Stimulated activated CD4-positive, alpha-beta T cell treated with anti-CD3 and anti-CD28 coated beads, Interleukin-4, amount 100 ng/mL, for 24 hours (primary cell): ENCODE measurements at places on chromosomes 5 and 9.

GRCh38 chr5:2995035-2995434 is 243.6 kb upstream of the IRX2 start:
- DNase-seq: no peak

- DNase-seq: peak; percentile 35
Measured at GRCh38 chr9:111621895-111622480, 9.1 kb upstream of the DNAJC25 start.

GRCh38 chr9:4709380-4709779 is 30.0 kb downstream of the CDC37L1 start:
- no peak for DNase-seq

- no peak for DNase-seq
Measured at GRCh38 chr9:87581513-87581912, 83.8 kb downstream of the DAPK1 start.

GRCh38 chr9:112248722-112249121 is 73.6 kb upstream of the SUSD1 start:
- DNase-seq: no peak

- no peak for DNase-seq
Measured at GRCh38 chr9:27059412-27059811, 49.6 kb upstream of the TEK start.

GRCh38 chr9:126084696-126085095 is 241.9 kb upstream of the MVB12B start:
- DNase-seq: no peak

DNA sequence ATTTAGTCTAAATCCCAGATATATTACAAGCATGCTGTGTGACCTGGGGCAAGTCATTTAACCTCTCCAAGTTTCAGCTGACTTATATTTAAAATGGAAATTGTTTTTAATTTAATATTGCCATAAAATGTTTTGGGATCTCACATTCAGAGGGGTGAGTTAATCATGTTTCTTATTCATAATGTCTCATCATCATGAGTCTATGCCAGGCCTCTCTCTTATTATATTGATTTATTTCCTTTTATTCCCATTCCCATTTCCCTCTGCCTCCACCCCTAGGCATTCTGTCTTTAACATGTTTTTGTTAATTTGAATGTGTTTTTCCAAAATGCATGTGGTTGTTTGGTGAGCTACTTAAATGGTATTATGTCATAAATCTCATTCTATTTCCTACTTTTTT is 39.0 kb upstream of the TTC1 start:
- no peak for DNase-seq

GRCh38 chr5:175516933-175517823 is 38.8 kb downstream of the SFXN1 start:
- DNase-seq: peak; percentile 49

DNA sequence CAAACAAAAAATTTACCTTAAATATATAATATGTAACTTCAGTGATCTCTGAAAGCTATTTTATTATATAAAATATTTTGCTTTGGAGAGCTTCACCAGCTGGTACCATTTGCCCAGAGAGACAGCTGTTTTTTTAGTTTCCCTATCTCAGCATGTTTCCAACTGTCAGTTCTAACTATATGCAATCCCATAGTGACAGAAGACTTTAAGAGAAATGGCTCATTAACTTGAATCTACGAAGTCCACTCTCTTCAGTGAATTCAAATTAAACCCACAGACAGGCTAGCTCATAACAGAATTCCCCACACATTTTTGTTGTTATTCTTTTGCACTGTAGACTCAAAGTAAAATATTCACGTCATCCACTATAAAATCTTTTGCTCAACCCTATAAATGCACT is 251.8 kb upstream of the POU5F2 start:
- DNase-seq: no peak

DNA sequence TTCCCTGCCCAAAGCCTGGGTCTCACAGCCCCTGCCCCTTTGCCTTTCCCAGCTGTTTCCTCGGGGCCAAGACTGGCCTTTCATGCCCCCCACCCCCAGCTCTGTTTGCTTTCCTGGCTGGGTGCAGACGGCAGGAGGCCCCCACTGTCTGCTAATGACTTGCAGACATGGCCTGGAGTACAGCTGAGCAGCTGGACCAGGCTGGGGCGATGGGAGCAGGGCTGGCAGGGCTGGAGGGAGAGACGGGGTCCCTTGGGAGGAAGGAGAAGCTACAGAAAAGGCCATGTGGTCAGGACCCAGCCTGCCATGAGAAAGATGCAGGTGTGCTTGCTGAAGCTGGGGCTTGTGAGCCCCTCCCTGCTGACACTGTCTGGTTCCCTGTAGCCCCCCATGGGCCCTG is 28.3 kb upstream of the GFPT2 start:
- DNase-seq: no peak

- DNase-seq: no peak
Measured at GRCh38 chr5:112794410-112794809, 56.7 kb downstream of the APC start.

GRCh38 chr9:72363236-72363635 is 1.8 kb downstream of the ZFAND5 start:
- DNase-seq: no peak

- no peak for DNase-seq
Measured at GRCh38 chr5:57493034-57493433, 10.4 kb upstream of the ACTBL2 start.

DNA sequence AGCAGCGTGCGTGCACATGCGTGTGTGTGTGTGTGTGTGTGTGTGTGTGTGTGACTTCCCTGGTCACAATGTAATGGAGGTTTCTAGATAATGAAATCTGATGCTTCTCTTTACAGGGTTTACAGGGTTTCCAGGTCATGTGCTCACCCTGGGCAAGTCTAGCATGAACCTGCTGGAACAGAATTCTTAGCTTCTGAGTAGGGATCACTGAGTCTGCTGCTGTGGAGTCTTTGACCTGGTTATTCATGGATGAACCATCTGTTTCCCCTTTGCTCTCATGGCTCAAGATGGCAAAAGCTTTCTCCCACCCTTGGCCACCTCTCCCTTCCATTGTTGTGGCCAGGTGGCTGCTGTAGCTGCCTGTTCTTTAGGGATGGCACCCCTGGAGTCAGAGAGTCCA is 111.6 kb upstream of the SHB start:
- no peak for DNase-seq

- no peak for DNase-seq
Measured at GRCh38 chr5:110376281-110376951, 350.1 kb downstream of the TMEM232 start.

- no peak for DNase-seq
Measured at GRCh38 chr9:129478461-129478860, 142.4 kb downstream of the C9orf50 start.

- no peak for DNase-seq
Measured at GRCh38 chr5:82480331-82480730, 202.2 kb upstream of the RPS23 start.

GRCh38 chr5:15980835-15981234 is 198.8 kb downstream of the MARCHF11 start:
- DNase-seq: no peak

- DNase-seq: no peak
Measured at GRCh38 chr9:37749129-37749528, 4.5 kb upstream of the TRMT10B start.

DNA sequence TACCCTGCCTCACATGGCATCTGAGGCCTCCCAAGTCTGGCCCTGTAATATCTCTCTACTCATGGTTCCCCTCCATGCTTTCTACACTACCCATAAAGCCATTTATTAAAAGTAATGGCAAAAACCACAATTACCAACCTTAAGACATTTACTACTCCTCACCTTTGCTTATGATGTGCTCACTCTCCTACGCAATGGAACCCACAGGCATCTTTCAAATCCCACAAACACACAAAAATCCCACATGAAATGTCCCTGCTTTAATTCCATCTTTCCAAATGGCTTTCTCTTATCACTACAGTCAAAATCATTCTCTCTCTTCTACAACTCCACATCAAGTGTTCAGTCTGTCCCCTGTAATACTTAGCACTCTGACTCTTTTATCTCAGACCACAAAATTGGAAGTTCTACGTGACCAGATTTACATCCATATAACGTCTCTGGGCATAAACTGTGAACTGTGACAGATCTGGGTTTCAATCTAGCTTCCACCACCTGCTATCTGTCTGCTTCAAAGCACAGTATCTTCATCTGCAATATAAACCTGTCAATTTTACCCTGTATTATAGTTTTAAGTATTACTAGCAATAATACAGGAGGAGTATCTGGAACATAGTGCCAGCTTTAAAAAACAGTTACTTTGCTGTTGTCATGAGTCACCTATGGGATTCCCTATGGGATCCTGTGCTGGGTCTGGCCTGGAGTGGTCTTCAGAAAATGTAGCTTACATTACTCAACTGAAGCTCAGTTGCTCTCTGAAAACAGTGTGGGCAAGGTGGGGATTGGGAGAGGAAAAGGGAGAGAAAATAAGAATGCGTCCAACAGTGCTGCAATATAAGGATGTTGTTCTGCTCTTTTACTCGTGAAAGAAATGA is 137.1 kb upstream of the TRIM32 start:
- no peak for DNase-seq

DNA sequence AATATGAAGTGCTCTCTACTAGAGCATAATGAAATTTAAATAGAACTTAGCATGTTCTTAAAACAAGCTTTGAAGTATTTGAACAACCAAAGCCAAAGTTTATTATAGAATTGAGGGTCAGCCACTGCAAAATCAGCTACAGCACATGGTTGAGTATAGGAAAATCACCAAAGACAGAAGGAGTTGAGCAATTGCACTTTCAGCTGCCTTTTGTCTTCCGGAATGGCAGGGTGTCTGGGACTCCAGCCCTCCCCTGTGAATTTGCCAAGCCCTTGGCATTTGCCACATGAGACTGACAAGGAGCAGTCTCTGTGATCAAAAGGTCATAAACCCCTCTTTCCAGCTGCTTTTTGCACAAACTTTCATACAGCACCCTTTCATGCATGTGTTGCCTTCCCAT is 8.5 kb upstream of the LURAP1L start:
- DNase-seq: no peak

- no peak for DNase-seq
Measured at GRCh38 chr9:92648474-92648971, 21.4 kb downstream of the IPPK start.

- no peak for DNase-seq
Measured at GRCh38 chr5:37840053-37841034, 503 bp upstream of the GDNF start.

DNA sequence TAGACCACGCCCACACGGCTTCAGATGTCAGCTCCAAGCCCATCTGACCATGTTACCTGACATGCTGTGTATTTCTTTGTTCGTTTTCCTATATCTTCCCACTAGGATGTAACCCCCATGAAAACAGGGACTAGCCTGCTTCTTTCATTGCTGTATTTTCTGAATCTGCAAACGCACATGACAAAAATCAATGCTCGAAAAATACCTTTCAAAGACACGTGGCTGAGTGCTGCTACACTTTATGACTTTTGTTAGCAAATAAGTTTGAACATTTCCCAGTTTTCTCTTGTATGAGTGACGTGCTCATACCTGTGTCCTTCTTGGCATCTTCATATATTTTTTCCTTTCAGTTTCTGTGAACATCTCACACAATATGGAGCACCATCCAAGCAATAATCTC is 181.3 kb upstream of the IRX1 start:
- no peak for DNase-seq

DNA sequence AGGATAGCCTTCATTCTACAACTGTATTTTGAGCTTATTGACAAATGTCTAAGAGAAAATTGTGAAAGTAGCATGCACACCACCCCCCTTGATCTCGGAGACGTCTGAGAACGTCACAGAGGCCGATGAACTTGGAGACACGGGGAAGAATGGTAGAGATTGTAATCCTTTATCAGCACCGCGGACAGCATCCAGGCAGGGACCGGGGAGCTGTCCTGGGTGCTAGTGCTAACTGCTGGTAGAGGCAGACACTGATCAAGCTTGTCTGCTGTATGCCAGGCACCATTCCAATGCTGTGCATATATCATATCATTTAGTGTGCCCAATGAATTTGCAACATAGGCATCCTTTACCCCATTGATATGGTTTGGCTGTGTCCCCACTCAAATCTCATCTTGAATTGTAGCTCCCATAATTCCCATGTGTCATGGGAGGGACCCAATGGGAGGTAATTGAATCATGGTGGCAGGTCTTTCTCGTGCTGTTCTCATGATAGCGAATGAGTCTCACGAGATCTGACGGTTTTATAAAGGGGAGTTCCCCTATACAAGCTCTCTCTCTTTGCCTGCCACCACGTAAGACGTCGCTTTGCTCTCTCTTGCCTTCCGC is 98.8 kb downstream of the LHX2 start:
- peak; percentile 35 for DNase-seq

GRCh38 chr5:67577424-67577823 is 380.8 kb upstream of the CD180 start:
- no peak for DNase-seq

- DNase-seq: no peak
Measured at GRCh38 chr5:107364443-107365319, 306.1 kb downstream of the EFNA5 start.

DNA sequence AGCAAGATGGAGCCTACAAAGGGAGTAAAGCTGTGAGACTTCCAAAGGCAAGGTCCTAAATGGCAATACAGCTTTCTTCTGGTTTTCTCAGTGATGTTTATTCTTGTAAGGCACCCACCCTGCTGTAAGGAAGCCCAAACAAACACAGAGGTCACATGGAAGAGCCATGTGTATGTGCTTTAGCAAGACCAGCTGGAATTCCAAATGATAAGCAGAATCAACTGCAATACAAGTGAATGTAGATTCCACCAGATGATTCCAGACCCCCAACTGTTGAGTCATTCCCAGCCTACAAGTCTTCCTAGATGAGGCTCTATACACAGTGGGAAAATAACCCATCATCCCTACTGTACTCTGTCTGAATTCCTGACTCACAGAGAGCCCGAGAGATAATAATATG is 122.8 kb downstream of the DEPDC1B start:
- no peak for DNase-seq

- no peak for DNase-seq
Measured at GRCh38 chr5:56366986-56367385, 133.9 kb upstream of the ANKRD55 start.

DNA sequence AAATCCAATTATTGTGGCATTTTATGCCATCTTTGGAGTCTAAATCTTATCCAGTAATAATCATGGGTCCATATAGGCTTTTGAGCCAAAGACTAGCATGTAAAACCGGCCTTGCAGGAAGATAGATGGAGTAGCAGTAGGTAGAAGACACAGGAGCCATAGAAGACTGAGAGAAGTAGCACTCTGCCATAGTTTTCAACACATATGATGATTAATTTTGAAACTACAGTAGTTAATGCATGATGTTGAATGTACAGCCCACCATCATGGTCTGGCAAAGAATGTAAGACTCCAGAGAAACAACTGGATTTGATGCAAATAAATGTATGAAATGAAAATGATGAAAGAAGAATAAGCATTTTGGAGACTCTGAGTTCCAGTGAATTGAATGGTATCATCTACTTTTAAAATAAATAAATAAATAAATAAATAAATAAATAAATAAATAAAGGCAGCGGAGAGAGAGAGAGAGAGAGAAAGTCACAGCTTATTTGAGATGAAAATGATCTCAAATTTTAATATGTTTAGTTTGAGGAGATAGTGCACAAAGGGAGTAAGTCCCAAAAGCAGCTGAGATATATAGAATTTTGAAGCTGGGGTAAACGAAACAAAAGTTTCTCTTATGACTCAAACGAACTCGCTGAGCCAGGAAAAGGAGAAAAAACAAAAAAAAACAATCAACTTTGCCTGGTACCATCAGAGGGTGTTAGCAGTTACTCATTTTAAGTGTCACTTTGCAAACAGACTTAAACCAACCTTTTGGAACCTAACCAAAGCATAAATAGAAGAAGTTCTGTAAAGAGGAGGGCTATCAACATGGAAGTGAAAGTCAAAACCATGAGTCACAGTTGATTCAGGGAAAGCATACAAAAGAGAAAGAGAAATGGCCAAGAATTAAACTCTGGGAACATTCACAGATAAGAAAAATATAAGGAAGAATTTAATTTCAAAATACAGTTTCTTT is 388.7 kb downstream of the CETN3 start:
- no peak for DNase-seq
